ENCODE measurements at places on chromosomes 5 and 9.

- no peak for DNase-seq
These were observed 62.7 kb upstream of the RXRA start for GRCh38 chr9:134263596-134263995.

- DNase-seq = no peak
These were observed 479.5 kb upstream of the SEMA6A start for GRCh38 chr5:117054141-117054540.

DNA sequence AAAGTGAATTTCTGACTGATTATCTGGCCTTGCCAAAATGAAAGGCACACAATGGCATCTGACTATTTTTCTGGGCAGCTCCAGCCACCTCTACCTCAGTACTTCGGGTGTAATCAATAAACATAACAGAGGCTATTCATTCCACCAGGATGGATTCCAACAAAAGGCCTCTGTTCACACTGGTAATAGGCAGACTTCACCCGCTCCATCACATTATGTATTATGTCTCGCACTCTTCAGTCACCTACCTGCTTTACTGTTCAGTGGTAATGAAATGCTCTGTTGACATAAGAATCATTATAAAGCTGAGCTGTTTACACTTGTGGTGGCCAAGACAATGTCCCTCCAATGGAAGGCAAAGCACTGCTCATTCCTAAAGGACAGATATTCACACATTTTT, 1333.7 kb upstream of the WWC1 start:
- DNase-seq = peak; percentile 36

- no peak for DNase-seq
These were observed 218.8 kb upstream of the MSX2 start for GRCh38 chr5:174505621-174506020.

DNA sequence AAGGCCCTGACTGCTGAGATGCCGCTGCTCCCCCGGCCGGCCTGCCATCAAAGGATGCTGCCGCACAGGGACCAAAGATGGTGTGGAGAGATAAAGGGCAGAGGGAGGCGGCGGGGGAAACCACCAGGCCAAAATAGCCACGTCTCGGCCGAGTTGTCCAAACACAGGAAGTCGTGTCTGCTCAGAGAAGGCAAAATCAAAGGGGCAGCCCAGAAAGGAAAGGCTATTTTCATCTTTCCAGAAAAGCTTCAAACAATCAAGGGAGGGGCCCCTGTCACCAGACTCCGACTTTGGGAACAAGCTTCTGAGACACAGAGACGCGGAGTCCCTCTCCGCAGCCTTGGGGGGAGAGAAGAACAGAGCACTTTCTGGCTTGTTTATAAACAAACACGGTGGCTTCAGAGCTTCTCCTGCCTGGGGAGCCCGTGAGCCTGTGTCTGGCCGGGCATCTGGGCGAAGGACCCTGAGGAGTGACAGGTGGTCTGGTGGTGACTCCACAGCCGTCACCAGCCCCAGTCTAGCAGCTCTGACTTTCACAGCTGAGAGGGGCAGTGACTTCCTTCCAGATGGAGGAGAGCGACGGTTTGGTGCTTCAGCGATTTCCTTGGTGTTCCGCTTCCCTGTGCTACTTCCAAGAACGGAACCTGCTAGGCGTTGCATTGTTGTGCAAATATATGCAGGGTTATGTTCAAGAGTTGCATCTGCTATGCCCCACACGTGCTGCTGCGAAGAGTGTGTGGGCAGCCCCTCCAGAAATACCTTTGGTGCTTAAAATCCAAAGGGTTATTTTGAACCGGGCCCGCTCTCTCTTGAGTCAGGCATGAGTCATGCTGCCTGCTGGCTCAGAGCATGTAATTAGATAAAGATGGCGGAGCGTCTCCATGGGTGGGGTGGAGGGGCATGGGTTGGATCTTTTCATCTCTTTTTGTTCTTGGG, 24.0 kb downstream of the ADAMTSL2 start:
- no peak for DNase-seq

DNA sequence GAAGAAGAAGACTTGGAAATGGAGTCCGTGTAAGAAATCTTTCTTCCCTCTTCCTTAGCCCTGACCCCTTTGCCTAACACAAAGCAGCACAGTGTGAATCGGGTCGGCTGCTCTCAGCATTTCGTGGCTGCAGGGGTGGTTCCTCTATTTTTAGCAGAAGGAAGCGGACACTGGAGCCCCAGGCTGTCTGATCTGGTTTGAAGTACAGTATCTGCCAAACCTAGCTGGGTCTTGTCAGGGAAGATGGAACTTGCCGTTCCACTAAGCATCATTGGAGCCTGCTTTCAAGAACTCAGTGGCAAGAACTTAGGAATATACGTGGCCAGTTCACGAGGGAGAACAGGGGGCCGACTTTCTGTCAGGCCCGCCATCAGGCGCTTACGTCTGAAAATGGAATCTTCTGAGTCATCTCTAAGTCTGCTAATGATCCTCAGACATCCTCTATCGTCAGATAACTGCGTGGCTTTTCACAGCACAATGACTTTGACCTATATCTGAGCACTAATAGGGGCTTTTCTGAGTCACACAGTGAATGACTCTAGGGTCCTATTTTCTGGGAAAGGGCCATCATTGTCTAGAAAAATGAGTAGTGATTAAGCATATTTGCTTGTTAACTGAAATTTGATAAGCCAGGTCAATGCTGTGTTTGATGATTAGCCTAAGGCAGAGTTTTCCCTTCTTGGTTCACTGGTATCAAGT, 43.3 kb upstream of the NCS1 start:
- DNase-seq = no peak

GRCh38 chr9:36691671-36692070, 119.0 kb downstream of the MELK start:
- no peak for DNase-seq

DNA sequence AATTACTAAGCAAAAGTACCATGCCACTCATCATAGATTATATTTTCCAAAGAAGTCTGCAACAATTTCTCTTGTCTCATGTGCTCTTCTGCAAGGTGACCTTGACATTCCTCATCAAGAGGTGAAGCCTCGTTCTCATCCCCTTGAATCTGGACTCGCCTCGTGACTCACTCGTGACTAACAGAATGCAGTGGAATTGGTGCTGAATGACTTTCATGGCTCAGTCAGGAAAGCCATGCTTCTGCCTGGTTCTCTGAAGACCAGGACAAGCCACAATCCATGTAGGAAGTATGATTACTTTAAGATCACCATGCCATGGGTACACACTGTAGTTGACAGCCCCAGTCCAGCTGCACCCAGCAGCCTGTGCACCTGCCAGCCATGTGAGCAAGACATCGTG, 335.8 kb downstream of the GADD45G start:
- no peak for DNase-seq

GRCh38 chr9:111475195-111475594, 9.0 kb downstream of the ECPAS start:
- no peak for DNase-seq

DNA sequence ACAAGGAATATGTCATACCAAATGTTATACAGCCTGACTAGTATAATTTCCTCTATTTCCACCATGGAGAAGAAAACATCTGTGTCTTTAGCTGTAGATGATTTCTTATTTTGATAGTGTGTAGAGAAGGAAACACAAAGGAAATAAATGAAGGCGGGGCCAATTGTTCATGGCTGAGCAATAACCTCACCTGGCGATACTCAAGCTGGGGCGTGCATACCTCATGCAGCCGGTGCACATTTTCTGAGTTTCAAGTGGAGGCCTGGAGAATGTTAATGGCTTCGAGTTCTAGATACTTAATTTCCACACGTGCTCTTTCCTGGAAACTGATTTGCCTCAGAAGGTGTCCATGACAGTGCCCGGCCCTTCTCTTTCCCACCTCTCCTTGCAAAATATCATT, 127.4 kb upstream of the TAF11L2 start:
- no peak for DNase-seq

DNA sequence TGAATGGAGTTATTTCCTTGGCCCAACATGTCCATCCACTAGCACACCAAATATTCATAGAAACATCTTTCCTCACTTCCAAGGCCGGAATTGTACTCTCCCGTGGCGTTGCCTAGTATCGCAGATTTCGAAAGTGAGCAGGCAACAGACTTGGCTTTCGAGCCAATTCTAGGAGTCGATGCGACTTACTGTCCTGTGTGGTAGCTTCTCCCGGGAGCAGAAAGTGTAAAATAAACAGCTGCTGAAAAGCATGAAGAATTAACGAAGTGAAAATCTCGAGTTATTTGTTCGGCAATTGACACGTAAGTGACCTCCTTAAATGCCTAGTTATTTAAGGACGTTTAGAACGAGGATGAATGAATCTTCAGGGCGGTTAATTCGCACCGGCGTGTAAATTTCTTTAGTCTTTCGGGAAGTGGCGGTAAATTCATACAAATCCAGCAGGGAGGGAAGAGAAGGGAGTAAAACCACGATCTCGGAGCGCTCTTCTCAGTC, 449 bp upstream of the PCSK5 start:
- peak; percentile 34 for DNase-seq

DNA sequence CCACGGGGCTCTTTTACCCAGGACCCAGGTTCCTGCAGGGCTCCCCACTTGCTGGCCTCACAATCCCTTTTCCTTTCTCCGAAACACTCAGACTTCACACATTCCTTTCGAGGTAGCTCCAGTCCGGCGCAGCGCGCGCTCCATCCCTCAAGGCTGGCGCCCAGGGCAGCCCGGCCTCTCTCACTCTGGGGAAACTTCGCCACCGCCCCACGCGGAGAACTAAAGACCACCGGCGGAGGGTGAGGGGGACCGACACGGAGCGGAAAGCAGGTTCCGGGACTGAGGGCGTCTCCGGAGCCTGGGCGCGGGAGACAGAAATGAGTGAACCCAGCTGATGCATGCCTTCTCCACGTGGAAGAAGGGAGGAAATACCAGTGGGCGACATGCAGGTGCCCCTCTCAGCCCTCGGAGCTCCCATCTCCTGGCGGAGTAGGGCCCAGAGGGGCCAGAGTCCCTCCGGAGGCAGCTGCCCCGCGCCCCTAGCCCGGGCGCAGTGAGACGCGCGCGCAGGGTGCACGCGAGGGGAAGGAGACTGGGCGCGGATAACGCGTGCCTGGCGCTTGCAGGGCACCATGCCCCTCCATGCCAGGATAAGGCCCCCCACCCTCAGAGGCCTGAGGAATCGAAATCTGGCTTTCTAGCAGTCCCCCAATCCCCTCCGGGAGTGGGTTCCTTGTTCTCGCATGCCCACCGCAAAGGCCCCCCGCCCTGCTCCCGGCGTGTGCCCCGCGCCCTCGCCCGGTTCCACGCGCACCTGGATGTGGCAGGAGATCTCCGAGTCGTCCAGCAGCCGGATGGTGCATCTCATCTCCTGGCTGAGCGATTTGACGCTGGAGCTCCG, 650 bp downstream of the FRMD3 start:
- peak; percentile 58 for DNase-seq

GRCh38 chr9:113522858-113523257, 59.3 kb downstream of the RGS3 start:
- DNase-seq = no peak

- DNase-seq = no peak
These were observed 40.2 kb downstream of the SUB1 start for GRCh38 chr5:32625547-32625946.

DNA sequence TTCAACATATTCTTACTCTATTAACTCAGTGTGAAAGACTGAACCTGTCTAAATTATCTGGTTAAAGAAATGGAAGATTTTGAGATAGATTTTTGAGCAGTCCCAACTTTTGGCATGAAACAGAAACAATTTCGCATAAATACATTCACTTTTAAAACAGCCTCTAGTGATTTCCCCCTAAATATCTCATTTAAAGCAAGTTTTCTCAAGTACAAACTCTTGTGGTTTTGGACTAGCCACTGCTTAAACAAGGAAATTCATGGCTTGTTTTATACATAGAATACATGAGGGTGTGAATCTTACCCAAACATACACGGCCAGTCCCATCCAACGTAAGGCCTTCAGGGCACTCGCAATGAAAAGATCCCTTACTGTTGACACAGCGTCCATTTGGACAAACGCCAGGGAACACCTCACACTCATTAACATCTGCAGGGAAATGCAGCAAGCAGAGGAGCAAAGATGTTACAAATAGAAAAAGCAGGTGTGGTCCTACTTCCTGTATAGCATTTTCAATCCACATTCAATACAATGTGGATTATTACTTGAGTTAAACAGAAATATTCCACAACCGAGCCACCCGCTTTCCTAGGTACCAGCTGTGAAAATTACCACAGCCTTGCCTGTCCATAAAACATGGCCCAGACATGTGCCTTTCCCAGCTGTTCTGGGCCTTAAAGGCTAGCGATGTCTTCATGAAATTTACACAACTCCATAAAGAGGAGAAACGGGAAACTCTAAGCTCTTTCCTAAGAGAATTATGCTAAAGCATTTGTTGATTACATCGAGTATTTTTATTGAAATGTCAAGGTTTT, 188.8 kb downstream of the FBN2 start:
- peak; percentile 73 for DNase-seq

DNA sequence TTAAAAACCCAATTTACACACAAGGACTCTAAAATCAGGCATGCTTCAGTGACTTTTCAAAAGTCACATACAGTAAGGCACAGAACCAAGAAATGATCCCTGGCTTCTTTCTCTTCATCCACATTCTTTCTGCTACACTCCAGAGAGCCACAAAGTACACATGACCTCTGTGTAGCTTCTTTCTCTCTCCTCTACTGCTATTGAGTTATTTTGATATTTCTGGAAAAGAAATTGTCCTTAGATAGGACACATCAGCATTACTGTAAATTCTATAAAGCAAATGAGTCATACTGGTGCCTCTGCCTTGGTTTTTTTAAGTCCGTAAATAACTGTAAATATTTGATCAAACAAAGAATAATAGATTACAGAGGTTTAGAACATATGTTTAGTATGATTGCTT, 96.3 kb downstream of the KIAA0825 start:
- DNase-seq = no peak

- no peak for DNase-seq
These were observed 70.6 kb downstream of the DPYSL3 start for GRCh38 chr5:147439254-147439653.

DNA sequence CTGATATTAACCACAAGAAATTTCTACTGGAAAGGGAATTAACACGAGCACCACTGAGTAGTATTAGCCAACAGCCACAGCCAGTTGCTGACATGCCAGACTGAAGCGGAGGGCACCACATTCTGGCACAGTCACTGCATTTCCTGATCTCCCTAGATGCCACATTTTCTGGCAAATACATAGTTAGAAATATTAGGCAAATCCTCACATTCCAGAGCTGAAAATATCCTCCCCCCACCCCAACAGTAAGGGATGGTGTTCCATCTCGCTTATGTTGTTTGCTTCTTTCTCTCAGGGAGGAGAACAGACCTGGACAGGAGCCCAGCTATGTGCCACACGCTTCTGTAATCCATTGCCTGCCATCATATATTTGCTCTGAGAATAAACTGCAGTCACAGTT, 32.8 kb upstream of the MCTP1 start:
- no peak for DNase-seq

- no peak for DNase-seq
These were observed 18.1 kb downstream of the TCF7 start for GRCh38 chr5:134132372-134133187.

Measured in NCI-H1092 treated with DMSO at 0.1 percent for 48 hours (cell line).